ENCODE measurements at places on chromosomes 13 and 19.

DNA sequence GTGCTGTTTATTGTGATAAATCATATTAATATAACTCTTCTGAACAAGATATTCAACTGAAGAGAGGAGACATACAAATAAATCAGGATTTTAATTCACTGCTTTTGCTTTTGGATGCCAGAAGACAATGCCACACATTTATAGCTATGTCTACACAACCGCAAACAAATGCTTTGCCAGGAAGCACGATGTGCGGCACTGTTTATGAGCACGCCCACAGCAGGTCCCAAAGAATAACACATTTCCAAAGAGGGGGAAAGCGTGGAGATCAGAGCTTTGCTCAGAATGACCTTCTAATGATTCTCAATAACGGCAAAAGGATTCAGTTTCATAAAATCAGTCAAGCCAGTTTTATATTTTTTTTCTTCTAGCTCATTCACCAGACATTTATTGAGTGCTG is 16.7 kb downstream of the FAM216B start:
- no peak for DNase-seq

DNA sequence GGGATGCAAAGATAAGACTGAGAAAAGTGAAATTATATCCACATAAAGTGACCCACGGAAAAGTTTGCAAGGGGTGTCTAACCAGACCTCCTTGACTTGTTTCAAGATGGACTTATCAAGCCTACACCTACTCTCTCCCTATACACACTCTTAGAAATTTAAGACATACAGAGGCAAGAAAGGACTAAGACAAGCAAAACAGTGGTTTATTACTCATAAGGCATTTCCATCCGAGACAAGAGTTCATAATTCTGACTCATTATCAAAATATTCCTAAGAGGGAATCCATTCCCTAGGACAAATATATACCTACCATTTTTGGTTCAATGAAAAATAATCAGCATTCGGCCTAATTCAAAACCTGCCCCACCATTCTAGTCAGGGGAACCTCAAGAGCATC is 232.6 kb upstream of the GPC6 start:
- no peak for DNase-seq

GRCh38 chr13:47822036-47822435 is 179.0 kb downstream of the SUCLA2 start:
- no peak for DNase-seq

- peak; percentile 44 for DNase-seq
These were observed 145.6 kb upstream of the ZNF536 start for GRCh38 chr19:30226464-30227011.

GRCh38 chr13:112752711-112753541 is 63.1 kb downstream of the ATP11A start:
- DNase-seq: no peak

- no peak for DNase-seq
These were observed 86.3 kb downstream of the PCCA start for GRCh38 chr13:100175078-100175802.

GRCh38 chr19:14517446-14517839 is 754 bp downstream of the DNAJB1 start:
- DNase-seq: no peak

DNA sequence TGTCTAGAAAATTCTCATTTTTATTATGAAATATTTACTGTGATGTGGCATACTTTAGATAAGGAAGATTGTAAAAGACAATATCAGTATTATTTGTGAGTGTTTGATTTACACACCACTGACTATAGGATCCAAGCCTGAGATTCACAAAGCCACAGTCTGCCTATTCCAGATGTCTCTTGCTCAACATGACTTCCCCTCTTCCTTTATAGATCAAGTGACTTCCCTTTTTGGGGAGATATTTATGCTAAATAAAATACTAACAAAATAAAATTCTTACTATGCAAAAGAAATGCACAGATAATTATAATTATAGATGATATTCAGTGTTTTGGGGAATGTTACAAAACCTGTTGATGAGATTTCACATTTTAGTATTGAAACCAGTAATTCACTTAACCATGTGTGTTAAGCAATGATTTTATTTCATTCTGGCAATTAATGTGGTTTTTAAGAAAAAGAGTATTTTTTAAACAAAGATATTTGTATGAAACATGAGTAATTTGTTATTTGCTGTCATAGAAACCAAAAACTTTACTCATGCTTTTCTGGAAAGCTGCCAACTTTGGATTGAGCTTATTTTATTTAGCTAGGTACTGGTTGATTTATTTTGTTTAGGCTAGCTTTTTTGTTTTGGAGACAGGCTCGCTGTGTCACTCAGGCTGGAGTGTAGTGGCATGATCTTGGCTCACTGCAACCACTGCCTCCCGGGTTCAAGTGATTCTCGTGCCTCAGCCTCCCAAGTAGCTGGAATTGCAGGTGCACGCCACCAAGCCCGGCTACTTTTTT is 13.7 kb upstream of the GPR183 start:
- DNase-seq: peak; percentile 40

GRCh38 chr13:97548711-97549110 is 114.7 kb downstream of the RAP2A start:
- no peak for DNase-seq

DNA sequence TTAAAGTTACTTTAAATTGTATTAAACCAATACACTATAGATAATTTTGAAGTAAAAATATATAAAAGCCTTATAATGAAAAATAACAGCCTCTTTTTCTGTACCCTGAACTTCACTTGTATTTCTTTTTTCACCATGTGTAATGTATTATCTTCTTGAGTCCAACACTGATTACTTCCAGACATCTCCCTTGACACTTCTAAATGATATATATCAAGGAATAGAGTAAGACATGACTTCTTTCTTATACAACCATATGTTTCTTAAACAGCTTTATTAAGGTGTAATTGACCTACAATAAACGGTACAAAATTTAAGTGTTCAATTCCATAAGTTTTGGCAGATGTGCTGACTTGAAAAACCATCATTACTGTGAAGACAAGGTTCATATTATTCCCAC is 531.9 kb downstream of the OLFM4 start:
- DNase-seq: peak; percentile 84

- DNase-seq: no peak
These were observed 9.5 kb downstream of the LGALS7 start for GRCh38 chr19:38763795-38764220.

DNA sequence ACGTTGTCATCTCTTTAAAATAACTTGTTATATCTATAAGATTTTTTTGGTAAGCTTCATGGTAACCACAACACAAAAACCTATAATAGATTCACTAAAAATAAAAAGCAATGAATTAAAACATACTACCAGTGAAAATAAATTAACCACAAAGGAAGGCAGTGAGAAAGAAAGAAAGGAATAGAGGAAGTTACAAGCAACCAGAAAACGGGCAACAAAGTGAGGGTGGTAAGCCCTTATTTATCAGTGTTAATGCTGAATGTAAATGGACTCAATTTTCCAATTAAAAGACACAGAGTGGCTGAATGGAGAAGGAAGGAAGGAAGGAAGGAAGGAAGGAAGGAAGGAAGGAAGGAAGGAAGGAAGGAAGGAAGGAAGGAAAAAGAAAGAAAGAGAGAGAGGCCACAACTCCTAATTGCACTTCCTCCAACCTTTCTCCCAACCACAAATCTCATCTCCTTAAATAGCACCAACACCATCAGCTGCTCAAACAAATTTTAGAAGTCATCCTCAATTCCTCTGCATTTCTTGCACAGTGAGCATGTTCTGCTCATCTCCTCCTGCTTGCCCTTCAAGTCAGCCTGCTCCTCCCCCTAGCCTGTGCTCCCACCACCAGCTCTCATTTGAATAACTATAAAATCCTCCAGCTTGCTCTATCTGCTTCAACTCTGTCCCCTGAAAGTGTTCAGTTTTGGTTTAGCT is 48.6 kb downstream of the CCNA1 start:
- DNase-seq: no peak

- no peak for DNase-seq
These were observed 23.0 kb downstream of the PAN3 start for GRCh38 chr13:28161370-28161769.

- no peak for DNase-seq
These were observed 14.3 kb downstream of the BCKDHA start for GRCh38 chr19:41411968-41412265.

DNA sequence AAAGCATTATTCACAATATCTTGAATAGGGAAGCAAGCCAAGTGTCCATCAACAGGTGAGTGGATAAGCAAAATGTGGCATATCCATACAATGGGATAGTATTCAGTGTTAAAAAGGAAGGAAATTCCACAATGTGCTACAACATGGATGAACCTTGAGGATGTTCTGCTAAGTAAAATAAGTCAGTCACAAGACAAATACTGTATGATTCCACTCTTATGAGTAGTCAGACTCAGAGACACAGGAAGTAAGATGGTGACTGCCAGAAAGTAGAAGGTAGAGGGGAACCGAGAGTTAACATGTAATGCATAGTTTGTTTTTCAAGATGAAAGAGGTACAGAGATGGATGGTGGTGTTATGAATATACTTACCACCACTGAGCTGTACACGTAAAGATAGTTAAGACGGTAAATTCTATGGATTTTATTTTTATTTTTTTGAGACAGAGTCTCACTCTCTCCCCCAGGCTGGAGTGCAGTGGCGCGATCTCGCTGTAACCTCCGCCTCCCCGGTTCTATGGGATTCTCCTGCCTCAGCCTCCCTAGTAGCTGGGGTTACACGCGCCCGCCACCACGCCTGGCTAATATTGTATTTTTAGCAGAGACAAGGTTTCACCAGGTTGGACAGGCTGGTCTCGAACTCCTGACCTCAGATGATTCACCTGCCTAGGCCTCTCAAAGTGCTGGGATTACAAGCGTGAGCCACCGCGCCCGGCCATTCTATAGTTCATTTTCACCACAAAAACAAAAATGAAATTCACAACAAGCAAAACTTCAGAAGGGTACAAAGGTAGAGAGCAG is 1.0 kb upstream of the CHAMP1 start:
- no peak for DNase-seq

GRCh38 chr13:28471421-28471820 is 23.5 kb downstream of the FLT1 start:
- DNase-seq: no peak

DNA sequence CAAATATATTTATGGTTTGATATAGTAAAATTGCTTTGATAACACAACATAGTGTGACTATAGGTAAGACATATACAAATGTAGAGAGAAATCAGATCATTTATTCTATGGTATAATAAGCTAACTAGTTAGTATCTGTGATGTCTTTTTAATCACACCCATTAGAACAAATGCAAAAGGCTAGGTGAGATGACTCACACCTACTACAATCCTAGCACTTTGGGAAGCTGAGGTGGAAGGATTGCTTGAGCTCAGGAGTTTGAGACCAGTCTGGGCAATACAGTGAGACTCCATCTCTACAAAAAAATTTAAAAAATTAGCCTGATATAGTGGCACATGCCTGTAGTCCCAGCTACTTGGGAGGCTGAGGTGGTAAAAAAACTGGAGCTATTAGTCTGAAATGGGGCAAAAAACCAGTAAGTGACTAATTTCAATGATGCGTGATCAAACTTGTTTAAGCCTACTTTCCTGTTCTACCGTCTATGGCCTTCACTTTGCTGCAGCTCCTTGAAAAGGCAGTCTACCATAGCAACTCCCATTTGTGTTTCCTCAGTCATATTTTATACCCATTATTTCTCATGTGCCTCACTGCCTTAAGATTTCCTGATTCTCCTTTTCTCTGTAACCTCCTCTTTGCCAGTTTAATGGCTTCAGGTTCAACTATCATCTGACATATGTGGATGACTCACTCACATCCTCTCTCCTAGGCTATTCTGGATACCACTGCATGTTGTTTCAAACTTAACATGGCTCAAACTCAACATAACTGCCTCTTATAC is 12.5 kb downstream of the ALG5 start:
- DNase-seq: no peak

DNA sequence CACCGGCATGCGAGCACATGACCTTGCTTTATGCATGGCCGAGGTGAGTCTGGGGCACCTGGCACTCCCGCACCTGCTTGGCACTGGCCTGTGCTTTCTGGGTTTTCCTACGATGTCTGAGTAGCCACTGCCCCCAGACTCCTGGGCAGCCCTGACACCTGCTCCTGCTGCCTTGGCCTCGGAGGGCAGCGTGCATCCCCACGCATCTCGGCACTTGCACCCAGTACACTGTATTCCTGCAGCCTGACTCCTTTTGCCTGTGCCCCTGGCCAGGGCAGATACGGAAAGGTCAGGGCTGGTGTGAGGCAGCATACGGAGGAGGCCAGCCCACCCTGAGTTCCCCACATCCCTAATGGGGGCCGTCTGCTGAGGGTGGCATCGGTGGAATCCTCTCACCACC is 340.6 kb downstream of the TEX29 start:
- no peak for DNase-seq

GRCh38 chr19:35689836-35690235 is 14.5 kb upstream of the ZBTB32 start:
- DNase-seq: no peak

- DNase-seq: no peak
These were observed 1582.0 kb upstream of the PCDH20 start for GRCh38 chr13:62997696-62998095.

- DNase-seq: no peak
These were observed 10.3 kb upstream of the EDNRB start for GRCh38 chr13:77928909-77929308.

- DNase-seq: no peak
These were observed 6.2 kb downstream of the XAB2 start for GRCh38 chr19:7622933-7623685.

DNA sequence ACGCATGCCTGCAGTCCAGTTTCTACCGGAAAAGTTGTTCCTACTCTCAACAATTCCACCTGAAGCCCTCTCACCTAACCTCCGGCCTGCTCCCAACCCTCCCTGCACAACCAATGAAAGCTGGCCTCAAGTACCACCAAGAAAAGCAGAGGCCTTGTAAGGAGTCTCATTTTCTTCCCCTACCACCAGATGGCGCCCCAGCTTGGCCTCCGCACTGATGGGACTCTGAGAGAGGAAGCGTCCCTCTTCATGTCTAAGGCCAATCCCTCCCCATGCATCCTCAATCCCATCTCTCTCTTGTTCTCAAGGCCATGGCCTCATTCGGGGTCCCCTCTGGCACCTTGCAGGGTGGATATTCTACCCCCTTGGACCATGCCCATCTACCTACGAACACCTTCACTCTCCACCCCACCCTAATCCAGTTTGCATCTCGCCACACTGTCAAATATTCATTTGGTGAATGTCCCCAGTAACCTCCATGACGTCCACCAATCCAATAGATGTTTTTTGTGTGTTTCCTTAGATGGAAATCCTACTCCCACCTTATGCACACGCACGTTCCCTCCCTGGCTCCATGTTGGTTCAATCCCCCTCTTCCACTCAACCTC is 412.8 kb downstream of the ZNF536 start:
- DNase-seq: peak; percentile 8

GRCh38 chr19:13214036-13214730 is 64.0 kb downstream of the IER2 start:
- no peak for DNase-seq

- no peak for DNase-seq
These were observed 576.5 kb upstream of the SLITRK5 start for GRCh38 chr13:87094646-87095045.

- no peak for DNase-seq
These were observed 73.9 kb downstream of the WTIP start for GRCh38 chr19:34555447-34555846.

GRCh38 chr19:57820599-57820998 is 5.9 kb upstream of the ZNF552 start:
- DNase-seq: no peak

GRCh38 chr13:112977525-112977924 is 8.5 kb downstream of the MCF2L start:
- no peak for DNase-seq

Data from skin of body (tissue), 3 donors.